ENCODE measurements at places on chromosomes 7 and 10. TPM values are rescaled to one million over a fixed set of nuclear protein-coding genes. Genes with fewer than 3 reads are reported as not detected.

DNA sequence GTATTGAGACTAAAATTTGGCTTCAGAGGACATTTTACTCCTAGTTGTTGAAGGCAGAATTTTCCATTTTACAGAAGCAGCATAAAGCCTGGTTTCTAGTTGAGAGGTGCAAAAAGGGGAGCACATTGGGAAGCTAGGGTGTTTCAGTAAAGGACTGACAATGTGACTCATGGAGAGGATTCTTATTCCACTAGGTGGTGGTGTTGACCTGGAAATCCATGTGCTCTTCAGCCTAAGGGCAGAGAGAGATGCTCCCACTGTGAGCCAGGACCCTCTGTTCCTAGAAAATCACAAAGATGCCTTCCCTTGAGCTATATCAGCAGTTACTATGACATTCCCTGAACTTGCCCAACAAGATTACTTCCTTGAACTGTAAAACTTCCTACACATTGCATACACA lies 687.8 kb downstream of the IPMK start:
- peak; percentile 18 for DNase-seq

The ACTL6B gene
- total RNA-seq, result not detected

DNA sequence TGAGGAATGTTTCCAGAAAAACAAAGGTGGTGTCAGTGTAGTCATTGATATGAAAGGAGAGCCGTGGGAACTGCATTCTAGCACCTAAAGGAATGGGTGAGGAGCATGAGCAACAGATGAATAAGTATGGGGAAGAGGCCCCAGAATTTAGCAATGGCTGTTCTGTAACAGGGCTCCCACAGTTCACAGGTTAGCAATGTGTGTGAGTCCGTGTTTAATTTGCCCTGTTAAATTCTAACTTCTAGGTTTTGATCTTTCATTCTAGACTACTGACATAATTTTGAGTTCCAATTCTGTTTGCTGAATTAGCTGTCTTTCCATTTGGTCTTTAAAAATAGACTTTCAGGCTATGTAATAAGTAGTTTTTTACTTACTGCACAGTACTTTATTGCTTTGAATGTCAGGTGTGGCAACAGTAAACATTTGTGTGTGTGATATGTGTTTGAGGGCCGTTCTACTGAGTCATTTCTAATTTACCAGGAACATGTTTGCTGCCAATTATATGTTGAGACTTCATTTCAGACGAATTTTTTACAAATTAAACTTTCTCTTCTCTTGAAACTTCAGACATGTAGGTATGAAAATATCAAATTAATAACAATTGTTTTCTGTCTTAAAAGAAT lies 8.8 kb downstream of the STK17A start:
- no peak for DNase-seq

The LRRD1 gene
- total RNA-seq, result not detected

DNA sequence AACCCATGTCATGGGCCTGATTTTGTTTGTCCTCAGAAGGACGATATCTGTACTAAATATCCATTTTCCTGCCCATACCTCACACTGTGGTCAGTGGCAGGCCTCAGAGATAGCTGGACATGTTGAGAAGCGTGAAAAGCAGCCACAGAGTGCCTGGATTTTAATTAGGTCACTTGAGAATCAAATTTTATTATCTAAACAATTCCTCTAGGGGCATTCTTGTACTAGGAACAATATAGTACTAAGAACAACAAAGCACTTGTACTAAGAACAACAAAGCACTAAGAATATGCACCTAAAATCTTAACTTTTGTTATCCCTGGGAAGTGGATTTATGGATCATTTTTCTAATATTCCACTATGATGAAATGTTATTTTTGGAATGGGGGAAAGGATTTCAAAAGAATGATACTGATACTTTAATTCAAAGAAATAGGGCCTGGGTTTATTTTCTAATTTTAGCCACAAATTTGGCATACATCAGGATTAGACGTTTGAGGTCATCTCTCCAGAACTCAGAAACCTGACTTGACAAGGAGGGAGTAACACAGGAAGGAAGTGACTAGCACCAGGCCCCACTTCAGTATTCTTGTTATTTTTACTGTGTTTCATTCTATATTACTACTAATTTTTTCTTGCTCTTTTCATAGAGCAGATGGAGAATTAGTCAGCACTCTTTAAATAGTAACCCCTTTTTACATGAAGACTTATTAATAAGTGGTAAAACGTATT lies 112.2 kb downstream of the EXOC4 start:
- peak; percentile 10 for DNase-seq

DNA sequence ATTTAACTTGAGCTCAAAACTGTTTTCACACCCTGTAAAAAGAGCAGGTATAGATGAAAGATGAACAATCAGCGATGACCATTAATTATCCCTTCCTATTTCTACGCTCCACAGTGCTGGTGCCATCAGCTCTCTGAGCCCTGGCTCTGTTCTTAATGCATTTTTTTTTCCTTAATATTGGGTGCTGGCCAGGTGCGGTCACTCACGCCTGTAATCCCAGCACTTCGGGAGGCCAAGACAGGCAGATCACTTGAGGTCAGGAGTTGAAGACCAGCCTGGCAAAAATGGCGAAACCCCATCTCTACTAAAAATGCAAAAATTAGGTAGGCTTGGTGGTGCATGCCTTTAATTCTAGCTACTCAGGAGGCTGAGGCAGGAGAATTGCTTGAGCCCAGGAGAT lies 4.2 kb downstream of the STEAP4 start:
- DNase-seq, result no peak

- peak; percentile 40 for DNase-seq
Measured at GRCh38 chr7:95596198-95597063, at the start of gene PDK4. Gene PDK4 (minus strand): TSS chr7:95596516. CDS start chr7:95596293, 223 bp downstream.

- no peak for DNase-seq
Measured at GRCh38 chr7:20980668-20981264, 194.1 kb upstream of the SP8 start.

- no peak for DNase-seq
Measured at GRCh38 chr7:47354831-47355541, 226.9 kb downstream of the TNS3 start.

GRCh38 chr7:81684514-81685269 lies 85.2 kb downstream of the HGF start:
- DNase-seq, result peak; percentile 99

DNA sequence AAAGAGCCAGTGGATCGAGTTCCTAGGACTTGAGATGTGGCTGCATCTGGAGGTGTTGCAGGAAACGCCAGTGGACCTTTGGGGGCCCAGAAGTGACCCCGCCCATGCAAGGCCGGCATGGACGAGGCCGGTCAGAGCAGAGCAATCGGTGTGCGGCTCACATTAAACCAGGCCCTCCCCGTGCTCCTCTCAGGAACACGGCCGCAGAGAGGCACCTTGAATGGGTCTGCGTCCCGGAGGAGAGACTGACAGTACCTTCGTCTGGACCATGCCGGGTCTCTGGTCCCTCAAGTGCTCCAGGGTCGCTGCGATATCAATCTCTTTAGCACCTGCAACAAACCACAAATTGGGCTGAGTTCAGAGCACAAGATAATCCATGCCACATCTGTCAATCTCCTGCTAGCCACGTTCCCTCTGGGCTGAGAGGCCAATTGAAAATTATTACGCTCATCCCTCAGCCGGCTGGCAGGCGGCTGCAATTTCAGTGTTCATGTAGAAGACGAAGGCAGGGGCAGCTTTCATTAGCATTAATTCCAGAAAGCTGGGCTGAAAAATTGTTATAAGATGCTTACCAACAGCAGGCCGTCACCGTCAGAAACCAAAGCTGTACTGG lies 212.0 kb downstream of the DNAJB6 start:
- DNase-seq, result no peak

- no peak for DNase-seq
Measured at GRCh38 chr7:78496096-78496630, 697.6 kb downstream of the PHTF2 start.

DNA sequence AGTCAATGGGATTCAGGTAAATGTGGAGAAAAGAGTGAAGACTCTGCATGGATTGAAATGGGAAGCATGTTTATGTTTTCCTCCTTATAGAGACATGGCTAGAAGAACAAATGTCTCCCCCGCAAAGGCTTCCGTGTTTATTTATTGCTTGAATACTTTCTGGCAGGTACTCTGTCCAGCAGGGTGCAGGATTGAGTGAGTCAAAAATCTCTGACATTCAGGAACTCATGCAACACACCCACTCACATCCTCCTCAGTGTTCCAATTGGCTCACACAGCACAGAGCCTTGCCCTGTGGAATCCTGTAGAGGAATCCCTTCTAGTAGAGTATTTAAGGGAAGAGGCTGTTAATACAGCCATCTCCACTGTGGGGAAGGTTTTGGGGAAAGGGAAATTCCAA lies 290.3 kb upstream of the VWC2 start:
- no peak for DNase-seq

The SERPINE1 gene
- 463 TPM for total RNA-seq
